D341Med (cell line): ENCODE measurements at places on chromosomes 6 and 20.

- no peak for DNase-seq
Measured at GRCh38 chr20:11797156-11797555, 120.5 kb upstream of the BTBD3 start.

DNA sequence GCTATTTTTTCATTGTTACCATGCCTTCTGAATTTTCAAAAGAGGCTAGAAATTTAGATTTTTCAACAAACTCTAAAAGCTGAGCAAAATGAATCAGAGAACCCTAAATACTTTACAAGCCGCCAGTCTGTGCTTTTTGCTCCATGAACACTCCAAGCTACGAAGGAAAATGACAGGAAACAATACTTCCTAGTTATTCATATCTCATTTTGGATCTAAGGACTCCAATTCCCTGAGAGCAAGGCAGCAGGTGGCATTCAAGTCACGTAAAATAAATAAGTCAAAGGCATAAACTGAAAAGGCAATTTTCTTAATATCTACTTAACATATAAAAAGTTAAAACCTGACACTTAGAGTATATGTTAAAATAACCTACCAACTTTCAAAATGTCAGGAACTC is 50.6 kb downstream of the PDSS2 start:
- DNase-seq = no peak

DNA sequence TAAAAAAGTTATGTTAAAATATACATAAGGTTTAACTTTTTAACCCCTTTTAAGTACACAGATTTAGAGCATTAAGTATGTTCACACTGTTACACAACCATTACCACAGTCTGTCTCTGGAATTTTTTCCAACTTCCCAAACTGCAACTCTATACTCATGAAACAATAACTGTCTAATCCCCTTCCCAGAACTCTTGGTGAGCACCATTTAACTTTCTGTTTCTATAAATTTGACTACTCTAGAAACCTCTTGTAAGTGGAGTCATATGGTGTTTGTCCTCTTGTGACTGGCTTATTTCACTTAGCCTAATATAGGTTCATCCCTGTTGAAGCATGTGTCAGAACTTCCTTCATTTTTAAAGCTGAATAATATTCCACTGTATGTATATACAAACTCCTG is 98.1 kb downstream of the MAP3K7 start:
- DNase-seq = no peak

GRCh38 chr6:158064725-158065251 is 83.1 kb downstream of the SYNJ2 start:
- no peak for DNase-seq

DNA sequence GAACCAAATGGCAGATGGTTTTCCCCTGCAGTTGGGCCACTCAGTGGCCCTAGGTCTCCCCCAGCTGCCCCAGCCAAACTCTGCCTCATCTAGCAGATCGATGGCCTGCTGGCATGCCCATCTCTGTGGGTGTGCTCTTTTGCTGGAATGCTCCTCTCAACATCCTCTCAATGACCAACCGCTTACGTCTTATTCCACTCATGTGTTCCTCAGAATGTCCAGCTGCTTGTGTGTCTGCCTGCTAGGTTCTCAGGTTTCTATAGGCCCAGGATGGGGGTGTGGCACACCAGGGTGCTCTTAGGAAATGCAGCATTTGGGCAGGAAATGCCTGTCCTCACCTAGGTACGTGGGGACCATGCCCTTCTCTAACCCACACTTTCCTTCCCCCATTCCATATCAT is 509.9 kb upstream of the SYNCRIP start:
- no peak for DNase-seq

DNA sequence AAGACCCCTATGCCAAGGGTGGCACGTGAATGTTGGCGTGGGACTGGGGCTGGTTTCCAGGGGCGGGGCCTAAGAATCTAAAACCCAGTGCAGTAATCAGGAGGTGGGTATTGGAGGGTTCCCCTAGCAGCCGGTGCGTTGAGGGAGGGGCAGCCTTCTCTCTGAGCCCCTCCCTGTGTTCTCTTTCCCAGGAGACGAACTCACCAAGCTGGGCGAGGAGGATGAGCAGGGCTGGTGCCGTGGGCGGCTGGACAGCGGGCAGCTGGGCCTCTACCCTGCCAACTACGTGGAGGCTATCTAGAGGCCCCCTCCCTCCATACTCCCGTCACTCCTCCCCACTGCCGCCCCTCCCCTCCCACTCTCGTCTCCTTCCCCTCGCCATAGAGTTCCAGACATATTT is 23.9 kb downstream of the SPDEF start:
- DNase-seq = no peak

- no peak for DNase-seq
Measured at GRCh38 chr6:89993411-89993810, 99.1 kb downstream of the GJA10 start.

GRCh38 chr6:7445885-7446461 is 56.4 kb downstream of the RIOK1 start:
- no peak for DNase-seq

GRCh38 chr6:97677626-97678025 is 394.6 kb upstream of the MMS22L start:
- no peak for DNase-seq

- DNase-seq = no peak
Measured at GRCh38 chr6:155155787-155156447, 107.9 kb upstream of the CLDN20 start.

- peak; percentile 74 for DNase-seq
Measured at GRCh38 chr6:25472306-25472705, 179.7 kb upstream of the SCGN start.

DNA sequence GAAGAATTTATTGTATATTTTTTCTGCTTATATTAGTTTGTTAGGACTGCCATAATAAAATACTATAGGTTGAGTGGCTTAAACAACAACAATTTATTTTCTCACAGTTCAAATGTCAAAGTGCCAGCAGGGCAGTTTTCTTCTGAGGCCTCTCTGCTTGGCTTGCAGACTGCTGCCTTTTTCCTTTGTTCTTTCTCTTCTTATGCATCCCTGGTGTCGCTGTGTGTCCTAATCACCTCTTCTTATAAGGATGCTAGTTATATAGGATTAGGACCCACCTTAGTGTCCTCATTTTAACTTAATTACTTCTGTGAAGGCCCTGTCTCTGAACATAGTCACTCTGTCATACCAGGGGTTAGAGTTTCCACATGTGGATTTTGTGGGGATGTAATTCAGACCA is 354.4 kb downstream of the NKAIN2 start:
- no peak for DNase-seq

DNA sequence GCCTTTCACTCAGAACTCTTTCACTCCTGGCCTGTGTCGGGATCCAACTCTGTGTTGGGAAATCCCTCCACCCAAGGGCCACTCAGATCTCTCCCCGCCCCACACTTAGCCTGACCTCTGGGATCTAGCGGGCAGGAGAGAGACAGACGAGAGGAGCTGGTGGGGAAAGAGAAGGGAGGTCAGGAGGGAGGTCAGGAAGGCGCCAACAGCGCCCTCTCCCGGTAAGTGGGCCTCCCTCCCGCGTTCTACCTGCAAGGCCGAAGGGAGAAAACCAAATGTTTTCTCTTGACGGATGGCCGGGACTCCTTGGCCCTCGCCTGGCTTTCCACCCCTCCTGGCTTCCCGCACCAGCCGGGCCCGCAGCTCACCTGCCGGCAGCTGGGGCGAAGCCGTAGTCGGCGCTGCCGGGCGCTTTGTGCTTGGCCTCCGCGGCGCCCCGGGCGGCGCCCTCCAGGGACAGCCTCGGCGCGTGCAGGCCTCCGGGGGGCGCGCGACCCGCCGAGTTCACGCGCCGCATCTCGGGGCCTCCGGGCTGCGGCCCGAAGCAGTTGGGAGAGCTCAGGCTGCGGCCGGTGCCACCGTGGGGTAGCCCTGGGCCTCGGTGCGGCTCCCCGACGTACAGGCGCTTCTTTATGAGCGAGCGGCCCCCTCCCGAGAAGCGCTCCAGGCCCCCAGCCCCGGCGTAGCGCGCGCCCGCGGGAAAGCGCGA is 38.2 kb downstream of the C6orf132 start:
- peak; percentile 55 for DNase-seq

- DNase-seq = no peak
Measured at GRCh38 chr6:53321701-53322100, 27.0 kb downstream of the ELOVL5 start.

- no peak for DNase-seq
Measured at GRCh38 chr6:50128420-50129005, 78.8 kb upstream of the DEFB112 start.

DNA sequence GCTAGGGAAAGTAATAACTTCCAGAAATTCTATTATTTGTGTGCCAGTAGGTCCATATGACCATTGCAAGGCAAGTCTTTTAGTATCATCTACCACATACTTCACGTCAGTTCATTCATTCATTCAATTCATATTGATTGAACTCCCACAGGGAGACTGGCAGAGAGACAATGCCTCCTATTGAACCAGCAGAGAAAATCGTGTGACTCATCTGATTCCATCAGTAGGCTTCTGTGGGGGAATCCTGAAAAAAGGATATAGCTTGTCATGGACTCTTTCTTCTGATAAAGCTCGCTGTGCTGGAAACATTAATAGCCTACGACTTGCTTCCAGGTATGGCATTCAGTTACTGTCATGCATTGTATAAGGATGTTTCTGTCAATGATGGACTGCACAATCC is 45.3 kb upstream of the CNR1 start:
- DNase-seq = no peak

GRCh38 chr6:99589290-99589672 is 17.4 kb upstream of the PRDM13 start:
- peak; percentile 53 for DNase-seq

GRCh38 chr6:19836799-19837510 is at the start of gene ID4:
ID4 (plus strand) TSS chr6:19837370; CDS start chr6:19837755, 385 bp downstream.
- peak; percentile 95 for DNase-seq

- DNase-seq = no peak
Measured at GRCh38 chr6:163080228-163080627, 334.3 kb upstream of the QKI start.

GRCh38 chr6:26304797-26305640 is 60.0 kb upstream of the BTN3A2 start:
- DNase-seq = peak; percentile 33

DNA sequence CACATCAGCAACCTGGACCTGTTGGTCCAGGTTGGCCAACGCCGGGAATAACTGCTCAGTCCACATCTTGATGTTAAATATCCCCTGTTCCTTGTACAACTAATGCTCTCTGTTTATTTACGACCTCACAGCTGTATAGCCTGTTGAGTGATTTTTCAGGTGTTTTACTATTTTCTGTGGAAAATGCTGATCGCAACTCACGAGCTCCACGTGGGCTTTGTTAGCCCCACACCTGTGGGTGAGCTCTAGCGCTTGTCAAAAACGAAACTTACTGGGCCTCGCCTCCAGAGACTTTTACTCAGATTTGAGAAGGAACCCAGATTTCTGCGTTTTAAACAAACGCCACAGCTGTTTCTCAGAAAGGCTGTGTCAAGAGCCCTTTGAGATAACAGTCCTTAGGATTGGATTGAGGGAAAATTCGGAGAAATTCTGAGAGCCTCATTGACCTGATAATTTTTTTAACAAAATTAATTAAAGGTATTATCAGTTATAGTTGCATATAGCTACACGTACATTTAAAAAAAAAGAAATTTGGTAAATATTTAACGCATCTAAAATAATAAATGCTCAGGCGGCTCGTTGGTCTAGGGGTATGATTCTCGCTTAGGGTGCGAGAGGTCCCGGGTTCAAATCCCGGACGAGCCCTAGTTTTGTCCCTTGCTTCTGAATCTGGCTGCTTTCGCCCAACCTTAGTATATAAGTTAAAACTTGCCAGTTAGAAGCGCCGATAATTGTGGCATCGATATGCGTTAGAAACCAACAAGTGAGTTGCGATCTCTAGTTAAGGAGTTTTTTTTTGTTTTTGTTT is 16.7 kb downstream of the HMGN4 start:
- no peak for DNase-seq

- no peak for DNase-seq
Measured at GRCh38 chr6:41639809-41640371, 1.6 kb downstream of the MDFI start.

GRCh38 chr6:72212686-72213085 is 326.3 kb downstream of the RIMS1 start:
- no peak for DNase-seq

GRCh38 chr6:41626917-41627316 is 11.4 kb upstream of the MDFI start:
- no peak for DNase-seq

DNA sequence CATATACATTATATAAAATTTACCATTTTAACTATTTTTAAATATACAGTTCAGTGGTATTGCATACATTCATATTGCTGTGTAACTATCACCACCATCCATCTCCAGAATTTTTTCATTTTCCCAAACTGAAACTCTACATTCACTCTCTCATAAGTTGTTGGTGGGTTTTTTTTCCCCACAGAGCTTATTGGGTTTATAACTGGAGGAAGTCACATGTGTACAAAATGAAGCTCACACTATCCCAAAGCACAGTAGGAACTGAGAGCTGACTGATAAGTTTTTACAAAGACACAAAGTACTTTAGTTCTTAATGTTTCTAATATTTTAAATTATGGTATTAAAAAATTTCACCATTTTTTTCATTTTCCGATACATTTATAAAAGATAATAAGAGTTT is 78.8 kb upstream of the TNFAIP3 start:
- no peak for DNase-seq

DNA sequence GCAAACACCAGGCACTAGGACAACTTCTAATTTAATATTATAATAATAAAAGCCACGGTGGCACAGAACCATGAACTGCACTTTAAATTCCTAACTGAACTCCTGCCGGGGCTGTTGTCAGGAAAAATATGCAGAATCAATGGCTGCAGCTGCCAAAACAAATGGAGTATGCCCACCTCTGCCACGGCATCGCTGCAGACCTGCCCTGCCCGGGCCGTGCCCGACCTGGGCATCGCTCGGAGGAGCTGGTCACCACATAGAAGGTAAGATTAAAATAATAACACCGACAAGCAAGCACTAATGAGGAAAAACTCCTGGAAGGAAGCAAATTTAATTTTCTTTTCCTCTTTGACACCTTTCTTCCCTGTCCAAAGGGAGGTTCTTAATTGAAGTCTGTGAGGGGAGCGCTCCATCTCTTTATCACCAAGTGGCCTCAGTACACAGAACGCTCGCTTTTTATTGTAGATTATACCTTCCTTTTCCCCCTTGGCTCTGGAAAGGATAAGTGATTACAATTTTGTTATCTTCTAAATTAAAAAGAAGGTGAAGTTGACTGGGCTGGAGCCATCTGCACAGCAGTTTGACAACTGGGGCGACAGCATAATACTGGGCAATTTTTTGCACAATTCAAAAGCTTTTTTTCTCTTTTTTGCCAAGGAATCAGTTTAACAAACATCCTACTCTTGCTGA is 351.3 kb downstream of the ZFAND3 start:
- DNase-seq = no peak

DNA sequence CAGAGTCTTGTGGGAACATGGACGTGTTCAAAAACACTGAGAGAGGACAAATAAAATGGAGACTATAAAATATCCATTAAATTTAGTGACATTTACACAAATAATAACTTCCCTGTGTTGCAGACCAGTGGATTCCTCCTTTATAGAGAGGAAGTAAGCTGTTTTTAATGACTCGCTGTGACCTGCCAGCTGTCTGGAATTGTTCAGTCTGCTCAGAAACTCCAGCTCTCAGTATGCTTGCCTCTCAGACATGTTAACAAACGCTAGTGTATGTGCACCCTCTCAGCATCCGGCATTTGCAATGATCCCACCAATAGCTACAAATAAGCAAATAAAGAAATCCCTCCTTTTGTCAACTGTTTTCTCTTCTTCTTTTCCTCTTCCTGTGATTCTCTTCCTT is 158.0 kb upstream of the TCF21 start:
- DNase-seq = no peak
